CD4-positive, CD25-positive, alpha-beta regulatory T cell (primary cell): ENCODE measurements at places on chromosomes 11 and 22.

DNA sequence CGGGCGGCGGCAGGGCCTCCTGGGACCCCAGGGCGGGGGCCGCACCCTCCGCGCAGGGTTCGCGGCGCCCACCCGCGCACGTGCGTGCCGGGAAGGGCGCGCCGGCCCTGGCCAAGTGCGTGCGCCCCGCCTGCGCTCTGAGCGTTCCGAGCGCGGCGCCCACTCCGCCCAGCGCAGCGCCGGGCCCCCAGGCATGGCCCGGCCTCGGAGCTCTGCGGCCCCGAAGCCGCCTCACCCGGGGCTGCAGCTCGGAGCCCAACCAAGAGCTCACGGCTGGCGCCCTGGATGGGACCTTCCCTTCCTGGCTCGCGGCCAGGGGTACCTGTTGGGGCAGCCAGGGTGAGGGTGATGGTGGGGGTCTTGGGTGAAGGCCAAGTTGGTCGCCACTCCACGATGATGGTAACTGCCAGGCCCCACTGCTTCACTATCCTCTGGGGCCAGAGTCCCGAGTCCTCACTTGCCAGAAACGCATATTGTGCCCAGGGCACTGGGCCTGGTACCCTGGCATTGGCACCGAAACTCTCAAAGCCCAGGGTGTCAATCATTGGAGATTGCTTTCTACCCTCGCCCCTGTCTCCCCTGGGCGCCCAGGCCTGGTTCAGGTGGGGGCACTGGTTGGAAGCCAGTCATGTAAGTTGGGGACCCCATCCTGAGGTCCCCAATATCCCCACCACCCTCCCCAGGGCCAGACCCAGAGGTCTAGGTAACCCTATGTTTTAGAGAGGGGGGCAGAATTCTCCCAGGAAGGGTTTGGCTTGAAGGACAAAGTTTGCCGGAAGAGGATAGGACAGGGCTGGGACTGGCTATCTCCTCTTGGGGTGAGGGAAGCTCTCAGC lies 882 bp downstream of the ANO1 start:
- no peak for DNase-seq
- H3K4me3 ChIP-seq: no peak overlapping the region
- no peak overlapping the region for H3K27ac ChIP-seq
- H3K36me3 ChIP-seq: no peaks in the 10 kb centered on the region
- no peaks in the 10 kb centered on the region for H3K4me1 ChIP-seq

DNA sequence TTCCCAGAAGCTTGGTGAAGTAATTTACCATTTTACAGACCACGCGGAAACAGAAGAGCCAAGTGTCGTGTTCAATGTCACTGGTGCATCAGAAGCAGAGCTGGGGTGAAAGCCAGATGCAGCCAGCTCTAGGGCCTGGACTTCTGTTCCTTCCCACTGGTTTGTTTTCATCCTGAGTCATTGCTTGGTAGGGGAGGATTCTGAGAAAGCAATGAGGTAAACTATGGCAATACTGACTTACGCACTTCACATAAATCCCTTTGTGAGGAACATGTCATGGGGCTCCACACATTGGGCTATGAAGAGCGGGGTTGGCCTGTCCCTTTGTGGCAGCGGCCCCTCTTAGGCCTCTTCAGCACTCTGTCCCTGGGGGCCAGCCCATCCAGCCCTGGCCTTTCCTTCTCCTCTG lies 52.4 kb upstream of the RBFOX2 start:
- no peaks in the 10 kb centered on the region for H3K27me3 ChIP-seq
- DNase-seq: no peak
- no peaks in the 10 kb centered on the region for H3K36me3 ChIP-seq
- H3K4me1 ChIP-seq: no peaks in the 10 kb centered on the region
- no peak overlapping the region for H3K4me3 ChIP-seq
- no peak overlapping the region for H3K27ac ChIP-seq

GRCh38 chr11:11750017-11750878 lies 91.5 kb upstream of the USP47 start:
- H3K4me1 ChIP-seq: no peaks in the 10 kb centered on the region
- H3K36me3 ChIP-seq: no peaks in the 10 kb centered on the region
- no peak overlapping the region for H3K27ac ChIP-seq
- H3K4me3 ChIP-seq: no peak overlapping the region

- H3K27me3 ChIP-seq: no peaks in the 10 kb centered on the region
- no peak overlapping the region for H3K4me3 ChIP-seq
- peak overlapping the region; percentile 87 for H3K27ac ChIP-seq
- peaks cover 52% of the 10 kb centered on the region for H3K4me1 ChIP-seq
These were observed 8.7 kb upstream of the ANKRD13D start for GRCh38 chr11:67280341-67280787.

GRCh38 chr22:24816806-24817205 lies 10.8 kb downstream of the SGSM1 start:
- H3K27ac ChIP-seq: no peak overlapping the region
- H3K27me3 ChIP-seq: no peaks in the 10 kb centered on the region
- H3K36me3 ChIP-seq: no peaks in the 10 kb centered on the region
- no peak for DNase-seq
- H3K4me3 ChIP-seq: no peak overlapping the region

GRCh38 chr11:96579656-96580055 lies 189.8 kb downstream of the JRKL start:
- H3K27me3 ChIP-seq: no peaks in the 10 kb centered on the region
- no peak overlapping the region for H3K27ac ChIP-seq
- no peaks in the 10 kb centered on the region for H3K4me1 ChIP-seq
- no peak for DNase-seq
- H3K4me3 ChIP-seq: no peak overlapping the region

- peak overlapping the region; percentile 91 for H3K27ac ChIP-seq
- H3K4me1 ChIP-seq: peaks cover 17% of the 10 kb centered on the region
- H3K4me3 ChIP-seq: peak overlapping the region; percentile 76
- H3K36me3 ChIP-seq: peaks cover 18% of the 10 kb centered on the region
These were observed 710 bp downstream of the MTCH2 start for GRCh38 chr11:47641600-47642098.

GRCh38 chr11:117319214-117319840 lies 3.3 kb upstream of the BACE1 start:
- no peak for DNase-seq
- H3K27me3 ChIP-seq: peaks cover 6% of the 10 kb centered on the region
- no peaks in the 10 kb centered on the region for H3K36me3 ChIP-seq
- H3K4me3 ChIP-seq: no peak overlapping the region

DNA sequence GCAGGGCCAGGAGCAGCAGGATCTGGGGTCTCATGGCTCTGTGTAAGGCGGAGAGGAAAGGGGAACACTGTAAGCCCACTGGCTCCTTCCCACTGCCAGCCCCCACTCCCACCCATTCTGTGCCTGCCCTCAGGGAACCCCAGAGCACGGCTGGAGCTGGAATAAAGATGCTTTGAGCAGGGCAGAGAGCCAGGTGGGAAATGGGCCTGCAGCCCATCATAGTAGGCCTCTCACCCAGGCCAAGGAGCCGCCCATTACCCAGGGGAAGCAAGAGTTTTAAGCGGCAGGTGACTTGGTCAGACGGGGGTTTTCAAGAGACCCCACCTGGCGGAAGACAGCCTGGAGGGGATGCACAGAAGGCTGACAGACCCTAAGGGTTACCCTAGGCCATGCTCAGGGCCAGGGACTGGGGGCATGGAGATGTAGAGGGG lies 4.6 kb downstream of the LRRC32 start:
- no peaks in the 10 kb centered on the region for H3K27me3 ChIP-seq
- H3K4me1 ChIP-seq: peaks cover 66% of the 10 kb centered on the region
- peak overlapping the region; percentile 87 for H3K27ac ChIP-seq
- DNase-seq: no peak
- peak overlapping the region; percentile 26 for H3K4me3 ChIP-seq
- H3K36me3 ChIP-seq: peaks cover 15% of the 10 kb centered on the region

GRCh38 chr11:19651653-19652052 lies 61.0 kb upstream of the NAV2 start:
- no peaks in the 10 kb centered on the region for H3K36me3 ChIP-seq
- no peak for DNase-seq
- H3K4me3 ChIP-seq: no peak overlapping the region
- H3K4me1 ChIP-seq: no peaks in the 10 kb centered on the region
- no peaks in the 10 kb centered on the region for H3K27me3 ChIP-seq
- H3K27ac ChIP-seq: no peak overlapping the region

GRCh38 chr11:130131961-130132850 lies 27.4 kb upstream of the ST14 start:
- H3K27ac ChIP-seq: no peak overlapping the region
- no peaks in the 10 kb centered on the region for H3K27me3 ChIP-seq
- peaks cover 73% of the 10 kb centered on the region for H3K36me3 ChIP-seq
- no peak overlapping the region for H3K4me3 ChIP-seq

GRCh38 chr11:104668797-104669463 lies 229.3 kb downstream of the CASP12 start:
- DNase-seq: no peak
- no peak overlapping the region for H3K27ac ChIP-seq
- H3K4me3 ChIP-seq: no peak overlapping the region
- no peaks in the 10 kb centered on the region for H3K4me1 ChIP-seq

DNA sequence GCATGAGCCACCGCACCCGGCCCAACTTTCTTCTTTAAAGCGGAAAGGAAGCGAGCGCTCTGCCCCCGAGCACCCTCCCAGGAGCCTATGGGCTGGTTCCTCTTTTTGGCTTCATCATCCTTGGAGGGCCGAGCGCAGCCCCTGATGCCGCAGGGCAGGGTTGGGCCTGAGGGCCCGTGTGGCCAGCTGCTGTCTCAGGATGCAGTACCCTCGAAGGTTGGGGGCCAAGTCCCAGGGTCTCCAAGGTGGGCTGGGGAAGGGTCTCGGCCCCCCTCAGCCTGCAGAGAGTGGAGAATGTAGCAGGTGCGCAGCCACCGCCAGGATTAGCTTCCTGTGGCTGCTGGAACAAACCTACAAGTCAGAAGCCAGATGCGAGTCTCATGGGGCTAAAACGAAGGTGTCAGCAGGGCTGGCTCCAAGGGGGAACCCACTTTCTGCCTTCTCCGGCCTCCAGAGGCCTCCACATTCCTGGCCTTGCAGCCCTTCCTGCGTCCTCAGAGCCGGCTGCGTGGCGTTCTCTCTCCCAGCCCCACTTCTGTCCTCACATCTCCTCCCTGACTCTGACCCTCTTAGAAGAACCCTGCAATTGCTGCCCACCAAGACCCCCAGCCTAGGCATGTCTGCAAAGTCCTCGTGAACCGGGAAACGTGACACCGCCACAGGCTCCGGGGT lies 2.9 kb downstream of the PANX2 start:
- no peaks in the 10 kb centered on the region for H3K36me3 ChIP-seq
- no peak for DNase-seq
- no peak overlapping the region for H3K27ac ChIP-seq
- peaks cover 4% of the 10 kb centered on the region for H3K27me3 ChIP-seq

DNA sequence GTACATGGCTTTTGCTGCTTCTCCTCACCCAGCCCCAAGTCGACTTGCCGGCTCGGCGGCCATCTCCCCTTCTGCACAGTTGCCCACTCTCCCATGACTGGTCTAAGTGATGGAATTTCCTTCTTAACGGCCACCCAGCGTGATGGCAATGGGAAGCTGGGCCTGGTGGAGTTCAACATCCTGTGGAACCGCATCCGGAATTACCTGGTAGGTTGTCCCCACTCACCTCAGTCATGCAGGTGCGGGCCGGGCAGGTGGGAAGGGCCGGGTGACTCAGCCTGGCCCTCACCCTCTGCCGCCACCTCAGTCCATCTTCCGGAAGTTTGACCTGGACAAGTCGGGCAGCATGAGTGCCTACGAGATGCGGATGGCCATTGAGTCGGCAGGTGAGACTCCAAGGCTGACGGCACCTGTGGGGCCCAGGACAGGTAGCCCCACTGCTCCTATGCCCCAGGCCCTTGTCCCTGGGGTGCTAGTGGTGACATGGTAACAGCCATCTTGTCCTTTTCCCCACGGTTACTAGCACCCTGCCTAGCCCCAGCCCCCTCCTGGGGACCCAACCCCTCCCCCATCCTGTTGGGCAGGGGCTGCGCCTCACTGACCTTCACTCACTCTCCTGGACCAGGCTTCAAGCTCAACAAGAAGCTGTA lies 28.1 kb downstream of the CAPN1 start:
- H3K27me3 ChIP-seq: no peaks in the 10 kb centered on the region
- peaks cover 51% of the 10 kb centered on the region for H3K36me3 ChIP-seq
- H3K4me1 ChIP-seq: peaks cover 19% of the 10 kb centered on the region

DNA sequence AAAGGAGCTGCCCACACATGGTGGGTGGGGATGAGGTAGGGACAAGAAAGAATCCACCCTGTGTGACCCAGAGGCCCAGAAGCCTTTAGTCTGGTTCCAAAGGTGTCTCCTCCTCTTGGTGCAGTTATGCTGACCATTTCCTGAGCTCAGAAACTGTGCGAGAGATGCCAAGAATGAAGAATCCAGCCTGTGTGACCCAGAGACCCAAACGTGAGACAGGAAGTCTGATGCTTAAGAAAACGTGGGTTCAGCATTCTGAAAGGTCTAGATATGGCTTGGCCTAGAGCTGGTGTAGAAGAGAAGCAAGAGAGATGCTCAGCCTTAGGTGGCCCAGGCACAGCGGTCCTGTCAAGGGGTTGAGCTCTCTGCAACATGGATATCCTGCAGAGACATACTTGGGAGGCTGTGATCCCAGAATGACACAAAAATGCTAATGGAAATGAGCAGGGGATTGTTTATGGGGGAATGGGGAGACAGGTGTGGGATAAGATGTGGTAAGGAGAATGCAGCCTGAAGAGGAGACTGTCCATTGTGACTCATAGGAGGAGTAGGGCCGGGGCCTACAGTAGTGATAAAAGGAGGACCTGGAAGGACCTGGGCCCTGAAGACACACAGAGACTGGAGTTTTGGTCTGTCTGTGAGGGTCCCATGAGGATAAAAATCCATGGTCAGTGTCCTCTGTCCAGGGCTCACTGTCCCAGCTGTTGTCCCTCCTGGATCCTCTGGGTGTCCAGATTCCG lies 79.0 kb downstream of the ZNF280B start:
- H3K27ac ChIP-seq: no peak overlapping the region
- no peak overlapping the region for H3K4me3 ChIP-seq
- no peaks in the 10 kb centered on the region for H3K4me1 ChIP-seq
- H3K36me3 ChIP-seq: no peaks in the 10 kb centered on the region

- no peaks in the 10 kb centered on the region for H3K36me3 ChIP-seq
- H3K4me1 ChIP-seq: no peaks in the 10 kb centered on the region
- peaks cover 4% of the 10 kb centered on the region for H3K27me3 ChIP-seq
- no peak overlapping the region for H3K27ac ChIP-seq
These were observed 28.9 kb upstream of the DRD2 start for GRCh38 chr11:113504071-113504470.

- no peak for DNase-seq
- no peak overlapping the region for H3K27ac ChIP-seq
- H3K4me1 ChIP-seq: no peaks in the 10 kb centered on the region
- H3K27me3 ChIP-seq: no peaks in the 10 kb centered on the region
These were observed 1.5 kb downstream of the TNNT3 start for GRCh38 chr11:1920909-1921573.

- no peaks in the 10 kb centered on the region for H3K4me1 ChIP-seq
- no peaks in the 10 kb centered on the region for H3K36me3 ChIP-seq
- H3K4me3 ChIP-seq: no peak overlapping the region
- no peaks in the 10 kb centered on the region for H3K27me3 ChIP-seq
These were observed 43.4 kb upstream of the A4GALT start for GRCh38 chr22:42763965-42764480.

- H3K27me3 ChIP-seq: no peaks in the 10 kb centered on the region
- H3K36me3 ChIP-seq: no peaks in the 10 kb centered on the region
- no peak overlapping the region for H3K4me3 ChIP-seq
- no peaks in the 10 kb centered on the region for H3K4me1 ChIP-seq
These were observed 49.1 kb upstream of the SEPTIN5 start for GRCh38 chr22:19664951-19665783.

- no peaks in the 10 kb centered on the region for H3K4me1 ChIP-seq
- H3K36me3 ChIP-seq: no peaks in the 10 kb centered on the region
- H3K4me3 ChIP-seq: no peak overlapping the region
- no peak for DNase-seq
- H3K27ac ChIP-seq: no peak overlapping the region
- no peaks in the 10 kb centered on the region for H3K27me3 ChIP-seq
These were observed 89.1 kb downstream of the BBOX1 start for GRCh38 chr11:27129686-27130085.
